Activated CD4-positive, alpha-beta T cell treated with anti-CD3 and anti-CD28 coated beads, Interleukin-2, amount 50 U/mL, for 1 hour (primary cell): ENCODE measurements at places on chromosomes 12 and 14.

- DNase-seq: no peak
Observed at GRCh38 chr12:111462210-111462769, 56.6 kb downstream of the SH2B3 start.

DNA sequence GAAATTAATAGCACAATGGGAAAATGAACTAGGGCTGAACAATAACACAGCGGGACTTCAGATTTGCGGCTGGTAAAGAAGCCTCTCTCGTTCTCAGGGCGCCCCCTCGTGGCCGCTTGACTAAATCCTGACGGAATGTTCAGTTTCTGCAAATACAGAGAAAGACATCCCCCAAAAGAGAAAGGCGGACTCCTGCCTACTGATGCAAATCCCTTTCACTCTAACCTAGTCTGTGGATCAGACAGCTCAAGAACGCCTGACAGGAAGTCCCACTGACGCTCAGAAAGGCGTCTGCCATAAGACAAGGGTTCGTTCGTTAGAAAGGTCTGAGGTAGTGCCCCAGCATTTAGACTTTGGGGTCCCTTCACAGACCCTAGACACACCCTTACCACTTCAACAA is 2.5 kb downstream of the NUAK1 start:
- peak; percentile 72 for DNase-seq

GRCh38 chr14:32694795-32695449 is 243.8 kb upstream of the NPAS3 start:
- DNase-seq: no peak

DNA sequence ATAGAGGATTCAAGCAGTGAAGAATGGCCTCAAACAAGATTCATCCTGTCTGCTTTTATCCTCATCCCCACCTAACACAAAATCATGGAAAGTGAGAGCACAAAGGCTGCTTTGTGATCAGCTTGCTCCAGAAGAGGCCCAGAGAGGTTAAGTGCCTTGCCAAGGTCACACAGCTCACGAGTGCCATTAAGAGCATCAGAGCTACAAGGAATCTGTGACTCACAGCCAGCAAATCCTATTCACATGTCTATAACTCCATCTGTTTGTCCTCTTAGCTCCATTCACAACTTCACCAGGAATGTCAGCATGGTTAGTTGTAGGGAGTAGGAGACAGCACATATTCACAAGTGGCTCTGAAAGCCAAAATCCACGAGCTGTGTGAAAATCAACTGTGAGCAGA is 79.8 kb downstream of the TTC9 start:
- no peak for DNase-seq

GRCh38 chr12:54126696-54127537 is 61.9 kb downstream of the SMUG1 start:
- DNase-seq: no peak

DNA sequence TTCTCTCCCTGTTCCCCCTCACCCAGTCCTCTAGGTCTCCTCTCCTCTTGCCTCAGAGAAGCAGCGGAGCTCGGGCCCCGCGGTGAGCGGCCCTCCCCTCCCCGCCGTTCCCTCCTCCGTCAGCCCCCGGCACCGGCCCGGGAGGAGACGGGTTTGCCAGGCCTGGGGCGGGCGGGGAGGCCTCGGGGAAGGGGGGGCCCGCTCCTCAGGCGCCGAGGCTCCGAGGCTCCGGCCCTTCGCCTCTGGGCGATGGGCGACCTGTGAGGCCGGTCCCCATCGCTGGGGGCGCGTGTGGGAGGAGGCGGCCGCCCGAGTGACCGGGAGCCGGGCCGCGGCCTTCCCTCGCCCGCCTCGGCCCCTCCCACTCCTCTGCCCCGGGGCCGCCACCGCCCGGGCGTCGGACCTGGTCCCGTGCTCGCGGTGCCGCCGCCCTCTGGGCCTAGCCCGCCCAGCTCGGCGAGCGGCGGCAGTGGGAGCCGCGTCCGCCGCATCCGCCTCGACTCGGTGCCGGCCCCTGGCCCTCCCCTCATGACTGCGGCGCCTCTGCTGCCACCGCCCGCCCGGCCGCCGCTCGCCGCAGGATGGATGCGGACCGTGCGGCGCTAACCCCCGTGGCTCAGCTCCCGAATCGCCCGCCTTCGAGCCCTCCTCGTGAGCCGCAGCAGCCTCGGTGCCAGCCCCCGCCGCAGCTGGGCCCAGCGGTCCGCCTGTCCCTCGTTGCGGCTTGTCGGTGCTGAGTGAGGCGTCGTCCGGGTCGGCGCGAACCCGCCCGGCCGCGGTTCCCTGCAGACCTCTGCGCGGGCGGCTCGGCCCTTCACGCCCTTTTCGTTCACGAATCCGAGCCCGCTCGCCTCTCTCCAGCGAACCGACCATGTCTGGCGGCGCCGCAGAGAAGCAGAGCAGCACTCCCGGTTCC is 574 bp downstream of the WNK1 start:
- peak; percentile 33 for DNase-seq

GRCh38 chr12:123961585-123962345 is 10.9 kb downstream of the CCDC92 start:
- no peak for DNase-seq

DNA sequence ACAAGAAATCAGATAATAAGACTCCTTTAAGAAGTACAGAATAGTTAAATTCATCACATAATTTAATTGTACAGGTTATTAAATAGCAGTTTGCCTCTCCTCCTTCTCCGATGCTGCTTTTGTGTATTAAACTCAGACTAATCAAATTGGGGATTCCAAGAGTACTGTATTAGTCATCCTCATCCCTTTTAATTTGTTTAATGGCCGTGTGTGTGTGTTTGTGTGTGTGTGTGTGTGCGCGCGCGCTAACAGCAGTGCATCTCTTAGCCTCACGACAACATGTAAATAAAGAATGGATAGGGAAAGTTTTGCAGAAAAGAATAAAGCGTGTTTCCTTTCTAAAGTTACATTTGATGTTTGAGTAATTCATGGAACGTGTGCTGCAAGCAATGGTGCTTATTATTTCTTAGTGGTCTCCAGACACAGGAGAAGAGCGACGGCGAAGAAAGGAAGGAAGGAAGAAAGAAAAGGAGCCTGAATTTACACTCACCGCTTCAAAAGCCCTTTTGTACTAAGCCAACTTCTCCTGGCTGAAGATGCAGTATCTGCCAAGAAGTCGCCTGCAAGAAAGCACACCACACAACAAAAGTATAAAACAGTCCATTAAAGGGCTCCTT is 220.3 kb downstream of the ASCL1 start:
- no peak for DNase-seq

- DNase-seq: no peak
Observed at GRCh38 chr14:79569072-79569471, 642.2 kb downstream of the DIO2 start.

- no peak for DNase-seq
Observed at GRCh38 chr12:22190969-22191368, 143.5 kb downstream of the ST8SIA1 start.

DNA sequence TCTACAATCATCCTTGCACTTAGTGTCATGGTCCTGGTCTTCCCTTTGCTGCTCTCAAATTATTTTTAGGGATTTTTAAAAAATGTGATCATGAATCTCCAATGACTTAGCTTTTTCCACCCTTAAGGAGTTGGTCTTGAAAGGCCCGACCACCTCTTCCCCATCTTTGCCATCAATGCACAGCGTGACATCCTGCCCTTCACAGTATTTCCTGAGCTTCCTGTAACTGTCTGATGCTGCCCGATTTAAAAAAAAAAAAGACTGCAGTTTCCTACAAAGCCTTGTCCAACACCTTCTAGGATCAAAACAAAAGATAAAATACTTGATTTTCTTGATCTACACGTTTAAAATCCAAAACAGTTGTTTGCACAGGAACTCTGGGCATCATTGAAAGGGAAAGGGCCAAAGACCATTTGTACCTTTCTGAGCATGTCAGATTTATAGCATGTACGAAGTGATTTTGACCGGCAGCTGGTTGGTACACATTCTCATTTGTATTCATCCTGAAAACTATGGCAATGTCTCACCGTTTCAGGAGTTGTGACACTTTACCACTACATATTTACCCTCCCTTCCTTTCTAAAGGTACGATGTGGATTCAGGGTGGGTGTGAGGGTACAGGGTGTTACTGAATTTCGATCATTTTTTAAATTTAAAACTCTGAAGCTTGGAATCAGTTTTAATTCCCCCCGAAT is 7.4 kb upstream of the ELK3 start:
- DNase-seq: no peak

DNA sequence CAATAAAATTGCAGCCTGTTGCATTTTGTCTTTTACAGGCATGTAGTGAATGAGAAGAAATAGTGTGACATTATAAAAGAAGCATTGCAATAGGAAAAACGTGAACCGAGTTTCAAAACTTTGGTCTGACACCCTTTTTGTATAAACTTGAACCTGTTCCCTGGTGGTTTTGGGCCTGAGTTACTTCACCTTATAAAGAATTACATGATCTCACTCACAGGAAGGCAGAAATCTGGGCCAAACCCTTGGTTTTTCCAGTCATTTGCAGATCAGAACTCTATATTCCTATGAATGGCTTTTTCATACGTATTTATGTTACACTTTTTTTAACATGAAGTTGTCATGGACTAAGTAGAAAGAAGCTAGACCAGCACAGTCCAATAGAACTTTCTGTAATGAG is 138.5 kb upstream of the FLRT2 start:
- no peak for DNase-seq

DNA sequence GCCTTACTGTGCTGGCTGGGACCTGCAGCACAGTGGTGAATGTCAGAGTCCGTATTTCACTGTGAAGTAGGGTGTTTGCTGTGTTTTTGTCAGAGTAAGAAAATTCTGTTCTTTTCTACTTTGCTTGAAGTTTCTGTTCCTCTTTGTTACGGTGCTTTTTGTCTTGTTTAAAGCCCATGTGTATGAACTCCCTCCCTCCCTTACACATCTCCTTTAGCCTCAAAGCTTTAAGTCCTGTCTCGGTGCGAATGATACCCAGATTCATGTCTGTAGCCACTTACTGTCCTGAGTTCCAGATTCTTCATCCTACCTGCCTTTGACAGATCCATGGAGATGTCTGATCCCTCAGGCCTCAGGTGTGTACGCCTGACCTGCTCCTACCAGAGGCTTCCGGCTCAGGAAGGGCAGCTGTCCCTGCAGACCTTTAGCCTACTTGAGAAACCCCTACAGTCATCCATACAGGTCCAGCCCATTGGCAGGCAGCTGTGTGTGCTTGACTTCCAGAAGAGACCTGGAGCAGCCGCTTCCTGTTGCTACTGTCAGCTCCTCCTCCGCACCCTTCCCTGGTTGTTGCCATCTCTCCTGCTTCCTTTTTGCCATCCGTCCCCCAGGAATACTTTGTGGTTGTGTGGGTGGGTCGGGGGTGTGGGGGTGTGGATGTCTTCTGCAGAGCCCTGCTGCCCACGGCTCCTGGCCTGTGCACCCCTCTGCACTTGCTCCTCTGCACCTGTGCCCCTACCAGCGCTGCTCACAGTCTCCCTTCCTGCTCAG is 72.9 kb downstream of the DDX51 start:
- no peak for DNase-seq

GRCh38 chr12:27158297-27158696 is 75.9 kb upstream of the C12orf71 start:
- no peak for DNase-seq

DNA sequence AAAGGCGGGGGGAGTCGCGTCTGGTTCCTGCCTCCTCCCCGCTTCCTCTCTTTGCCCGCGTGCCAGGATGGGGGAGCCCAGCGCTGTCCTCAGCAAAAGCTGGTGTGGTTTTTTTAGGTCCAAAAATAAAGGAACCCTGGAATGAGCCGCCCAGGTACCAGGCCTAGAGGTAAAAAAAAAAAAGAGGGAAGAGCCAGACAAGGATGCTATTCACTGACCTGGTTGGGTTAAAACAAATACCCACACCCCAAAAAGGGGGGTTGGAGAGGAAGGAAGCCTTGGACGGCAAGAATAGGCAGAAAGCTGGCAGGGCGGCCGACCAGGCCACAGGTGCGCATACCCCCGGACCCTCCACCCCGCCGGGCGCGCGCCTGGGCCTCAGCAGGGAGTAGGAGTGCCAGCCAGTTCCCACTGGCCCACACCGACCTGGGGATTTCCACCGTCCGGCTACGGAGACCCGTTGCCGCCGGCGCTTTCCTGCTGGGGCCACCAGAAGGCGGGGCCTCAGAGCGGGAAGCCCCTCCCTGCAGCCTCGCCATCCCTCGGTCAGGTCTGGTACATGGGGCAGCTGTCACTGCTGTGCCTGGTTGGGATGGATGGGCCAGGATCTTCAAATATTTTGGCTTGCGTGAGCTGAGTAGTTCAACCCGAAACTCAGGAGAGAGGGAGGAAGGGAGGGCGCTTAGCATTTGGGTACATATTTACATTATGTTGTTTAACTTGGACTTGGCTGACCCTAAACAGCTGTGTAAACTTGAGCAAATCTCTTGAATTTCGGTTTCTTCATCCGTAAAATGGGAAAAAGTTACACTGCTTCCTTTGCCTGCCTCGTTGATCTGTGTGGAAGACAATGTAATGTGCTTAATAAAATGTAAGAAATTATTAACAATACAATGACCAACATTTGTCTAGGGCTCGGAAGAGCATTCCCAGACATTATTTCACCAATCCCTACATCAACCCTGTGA is 5.4 kb upstream of the IRF2BPL start:
- DNase-seq: peak; percentile 71

DNA sequence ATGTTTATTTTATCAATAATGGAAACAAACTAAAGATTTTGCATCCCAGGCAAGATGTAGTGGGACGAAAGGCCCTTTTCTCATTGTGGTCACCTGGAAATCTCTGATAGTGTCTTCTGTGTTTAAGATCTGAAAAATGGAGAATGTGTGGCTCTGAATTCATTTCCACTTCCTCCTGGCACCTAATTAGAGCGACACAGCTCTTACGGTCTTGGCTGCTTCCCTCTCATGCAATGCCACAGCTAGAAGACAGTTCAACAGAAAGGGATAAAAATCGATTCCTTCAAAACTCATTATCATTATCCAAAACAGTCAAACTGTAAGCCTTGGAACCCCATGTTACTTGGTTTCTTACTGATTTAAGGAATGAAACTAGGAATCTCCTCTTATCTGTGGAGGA is 9.3 kb downstream of the ST8SIA1 start:
- no peak for DNase-seq

GRCh38 chr12:4133636-4134447 is 139.7 kb upstream of the CCND2 start:
- DNase-seq: no peak

DNA sequence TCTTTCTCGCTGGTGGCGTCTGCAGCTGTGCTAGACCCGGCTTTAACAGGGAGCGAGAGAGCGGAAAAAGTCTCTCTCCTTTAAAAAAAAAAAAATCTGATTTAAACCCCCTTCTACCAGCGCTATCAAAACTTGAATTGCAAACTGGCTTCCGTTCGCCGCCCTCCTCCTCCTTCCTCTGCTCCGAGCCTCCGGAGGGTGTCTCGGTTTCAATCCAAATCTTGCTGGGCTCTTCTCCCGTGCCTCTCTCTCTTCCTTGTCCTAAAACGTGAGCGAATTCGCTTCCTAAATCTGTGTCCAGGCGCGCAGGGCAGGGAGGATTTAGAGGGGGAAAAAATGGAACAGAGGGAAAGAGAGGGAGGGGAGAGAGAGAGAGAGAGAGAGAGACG is 272 bp downstream of the TBX3 start:
- DNase-seq: no peak

- DNase-seq: no peak
Observed at GRCh38 chr12:2567711-2568110, 227.1 kb upstream of the FKBP4 start.
